Hepatocyte (in vitro differentiated cells): ENCODE measurements at places on chromosomes 5 and 9.

GRCh38 chr5:36369219-36369690 lies 67.6 kb upstream of the RANBP3L start:
- no peak for DNase-seq

DNA sequence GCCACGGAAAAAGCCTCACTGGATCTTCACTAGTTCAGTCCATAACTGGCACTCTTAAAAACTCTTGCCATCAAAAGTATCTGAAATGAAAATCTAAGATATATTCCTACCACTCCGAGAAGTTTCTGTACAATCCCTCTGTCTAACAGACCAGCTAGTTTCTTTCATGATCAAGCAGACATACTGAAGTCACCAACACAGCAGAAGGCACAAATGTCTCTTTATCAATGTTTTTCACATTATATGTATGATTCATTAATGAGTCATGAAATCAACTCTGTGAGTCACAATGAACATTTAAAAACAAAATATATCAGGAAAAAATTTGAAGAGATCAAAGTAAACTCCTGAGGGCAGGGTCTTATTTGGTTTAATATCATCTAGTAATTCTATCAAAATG lies 50.8 kb downstream of the F2R start:
- no peak for DNase-seq

DNA sequence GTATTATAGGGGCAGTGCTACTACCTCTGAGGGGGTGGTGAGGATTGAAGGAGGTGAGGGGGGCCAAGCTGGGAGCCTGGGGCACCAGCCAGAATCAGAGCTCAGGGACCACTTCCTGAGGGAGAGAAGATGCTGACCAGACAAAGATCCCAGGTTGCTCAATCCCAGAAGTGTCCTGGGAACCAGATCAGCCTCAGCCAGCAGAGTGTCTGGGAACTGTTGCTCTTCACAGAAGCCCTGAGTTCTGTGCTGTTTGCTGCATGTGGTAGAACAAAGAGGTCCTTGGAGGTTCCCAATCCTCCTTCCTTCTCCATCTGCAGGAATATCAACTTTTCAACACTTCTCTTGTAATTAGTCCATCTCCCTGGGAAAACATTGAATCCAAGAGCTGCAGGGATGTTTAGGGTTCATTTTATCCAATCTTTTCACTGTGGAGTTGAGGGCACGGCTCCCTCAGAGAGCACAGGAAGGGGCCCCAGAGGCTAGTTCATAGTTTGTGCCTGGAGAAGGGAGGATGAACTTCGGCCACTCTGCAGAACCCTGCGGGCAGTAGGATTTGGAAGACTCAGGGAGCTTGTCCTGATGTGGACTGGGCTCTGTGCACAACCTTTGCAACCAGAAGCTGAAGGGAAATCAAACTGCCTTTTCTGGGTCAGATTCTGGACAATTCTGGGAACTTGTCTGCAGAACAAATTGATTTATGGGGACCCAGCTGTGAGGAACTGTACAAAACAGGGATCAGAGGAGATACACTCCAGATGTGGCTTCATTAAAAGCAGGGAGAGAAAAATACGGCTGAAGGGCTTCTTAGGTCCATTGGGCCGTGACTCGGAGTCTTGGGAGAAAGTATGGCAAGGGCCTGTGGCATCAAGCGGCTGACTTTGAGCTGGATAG lies 57.1 kb downstream of the GALNT12 start:
- peak; percentile 27 for DNase-seq

GRCh38 chr5:16600397-16600796 lies 16.4 kb downstream of the RETREG1 start:
- DNase-seq, result peak; percentile 19

DNA sequence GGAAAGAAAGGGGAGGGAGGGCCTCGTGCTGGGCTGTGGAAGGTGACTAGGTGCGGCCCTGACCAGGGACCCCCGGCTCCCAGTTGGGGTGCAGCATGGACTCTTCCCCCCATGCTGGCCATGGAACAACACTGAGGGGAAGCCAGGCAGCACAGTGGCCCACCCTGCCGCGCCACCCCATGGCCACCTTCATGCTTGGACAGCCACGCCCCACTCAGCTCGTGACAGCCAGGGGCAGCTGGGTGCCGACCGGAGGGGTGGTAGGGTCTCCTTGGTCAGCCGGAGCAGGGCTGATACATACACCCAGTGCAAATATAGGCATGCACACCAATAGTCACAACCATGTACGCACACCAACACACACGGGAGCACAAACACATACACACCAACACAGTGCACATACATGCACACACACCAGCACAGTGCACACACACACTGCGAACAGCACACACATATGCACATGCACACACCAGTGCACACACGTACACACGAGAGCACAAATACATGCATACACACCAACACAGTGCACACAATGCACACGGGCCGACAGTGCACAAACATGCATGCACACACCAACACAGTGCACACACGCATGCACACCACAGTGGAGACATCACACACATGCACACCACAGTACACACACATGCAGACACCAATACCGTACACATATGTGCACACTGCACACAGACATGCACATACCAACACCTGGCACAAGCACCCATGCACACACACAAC lies 8.3 kb downstream of the SOHLH1 start:
- no peak for DNase-seq

DNA sequence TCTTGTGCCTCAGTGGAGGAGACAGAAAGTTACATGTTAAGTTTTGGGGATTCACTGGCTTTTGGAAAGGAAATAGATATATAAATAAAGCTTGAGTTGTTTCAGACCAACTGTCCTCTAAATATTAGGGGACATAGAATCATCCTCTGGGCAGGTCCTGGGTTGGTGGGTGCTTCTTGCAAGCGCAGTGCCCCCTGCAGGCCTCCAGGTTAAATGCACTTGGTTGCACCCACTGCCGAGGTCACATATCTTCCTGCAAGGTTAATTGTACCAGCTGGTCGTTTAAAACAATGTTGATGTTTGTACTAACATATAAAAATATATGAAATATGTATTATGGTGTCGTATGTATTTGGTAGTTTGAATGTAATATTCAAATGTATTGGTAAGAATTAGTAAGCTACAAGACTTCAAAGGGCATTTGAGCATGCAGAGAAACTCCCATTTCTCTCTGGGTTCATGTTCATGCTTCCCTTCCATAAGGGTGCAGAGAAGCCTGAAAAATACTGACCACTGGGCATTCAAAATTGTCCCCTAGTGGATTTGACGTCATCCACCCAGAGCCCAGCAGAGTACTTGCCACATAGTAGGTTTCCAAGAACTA lies 87.0 kb downstream of the ZNF618 start:
- DNase-seq, result peak; percentile 45

- DNase-seq, result no peak
Measured at GRCh38 chr9:93949694-93950449, 5.3 kb downstream of the BARX1 start.

DNA sequence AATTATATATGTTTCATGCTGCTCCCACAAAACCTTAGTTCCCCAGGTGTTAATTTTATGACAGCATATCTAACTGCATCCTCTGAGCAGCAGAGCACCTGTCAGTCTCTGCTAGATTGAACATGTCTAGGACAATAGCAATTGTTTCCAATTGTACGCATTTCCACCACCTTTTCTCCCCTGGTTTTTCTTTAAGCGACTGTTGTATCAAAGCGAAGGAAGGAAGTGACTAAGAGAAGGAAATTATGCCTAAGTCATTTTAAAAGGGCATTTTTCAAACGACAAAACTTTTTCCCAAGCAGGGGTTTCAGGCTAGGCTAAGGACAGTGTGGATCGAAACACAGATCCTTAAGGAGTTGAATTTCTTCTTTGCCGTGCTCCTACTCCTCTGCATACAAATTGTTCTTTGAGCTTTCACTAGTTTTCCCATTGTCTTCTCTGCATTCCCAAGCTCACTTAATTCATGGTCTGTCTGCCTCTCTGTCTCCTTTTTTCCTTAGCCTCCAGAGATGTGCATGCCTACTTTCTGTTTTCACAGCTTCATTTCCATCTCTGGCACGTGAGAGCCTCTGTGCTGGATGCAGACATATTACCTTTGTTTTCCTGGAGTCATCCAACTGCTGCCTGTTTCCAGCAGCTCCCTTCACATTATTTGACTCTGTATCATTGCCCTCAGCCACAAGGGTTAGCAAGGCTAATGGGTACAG lies 39.4 kb upstream of the STARD4 start:
- no peak for DNase-seq

GRCh38 chr9:114911167-114911821 lies 19.1 kb downstream of the TNFSF8 start:
- peak; percentile 68 for DNase-seq

GRCh38 chr5:108615216-108615615 lies 132.5 kb upstream of the FER start:
- DNase-seq, result no peak

- no peak for DNase-seq
Measured at GRCh38 chr5:81297531-81297930, 3.9 kb upstream of the ZCCHC9 start.

DNA sequence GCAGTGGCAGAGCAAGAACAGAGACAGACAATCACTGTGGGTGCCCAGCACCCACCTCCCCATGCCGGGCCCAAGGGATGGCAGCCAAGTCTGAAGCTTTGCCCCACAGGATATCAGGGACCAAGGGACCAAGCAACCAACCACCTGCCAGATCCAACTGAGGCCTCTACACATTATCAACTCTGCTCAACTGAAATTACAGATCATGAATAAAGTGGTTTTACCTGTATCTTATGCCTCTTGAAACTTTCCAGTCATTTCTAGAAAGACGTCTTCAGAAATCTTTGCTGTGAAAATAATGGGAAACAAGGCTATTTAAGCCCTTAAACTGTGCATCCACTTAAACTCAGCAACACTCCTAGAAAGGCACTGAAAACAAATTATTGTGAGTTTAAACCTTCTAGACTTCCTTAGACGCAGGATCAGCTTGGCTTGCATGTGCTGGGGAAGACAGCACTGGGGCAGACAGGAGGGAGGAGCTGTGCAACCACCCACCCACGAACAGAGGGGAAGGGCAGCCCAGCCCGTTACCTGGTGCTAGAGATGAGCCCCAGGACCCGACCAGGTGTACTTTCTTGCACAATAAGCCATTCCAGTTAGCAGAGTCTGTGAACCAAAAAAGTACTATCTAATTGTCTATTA lies 80.0 kb downstream of the SEMA4D start:
- DNase-seq, result no peak

DNA sequence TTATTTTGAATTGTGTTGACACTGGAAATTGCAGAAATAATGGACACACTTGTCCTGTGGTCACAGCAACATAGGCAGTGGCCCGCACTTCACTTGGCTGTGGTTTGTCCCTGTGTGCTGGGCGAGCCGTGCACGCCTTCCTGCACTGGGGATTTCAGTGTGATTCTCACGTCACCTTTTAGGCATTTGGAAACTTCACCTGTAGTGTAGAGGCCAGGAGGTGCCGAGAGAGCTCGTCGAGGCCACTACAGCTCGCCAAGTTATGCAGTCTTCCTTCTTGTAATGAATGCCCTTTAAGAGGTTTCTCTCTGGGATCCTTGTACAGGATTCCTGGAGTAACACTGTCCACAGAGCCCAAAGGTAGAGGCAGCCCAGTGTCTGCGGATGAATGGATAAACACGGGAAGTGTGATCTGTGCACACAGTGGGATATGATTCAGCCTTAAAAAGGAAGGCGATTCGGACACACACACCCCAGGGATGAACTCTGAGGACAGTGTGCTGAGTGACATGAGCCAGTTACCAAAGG lies 14.7 kb downstream of the TRAF2 start:
- DNase-seq, result no peak

- DNase-seq, result no peak
Measured at GRCh38 chr5:15601274-15601673, 101.3 kb downstream of the FBXL7 start.

DNA sequence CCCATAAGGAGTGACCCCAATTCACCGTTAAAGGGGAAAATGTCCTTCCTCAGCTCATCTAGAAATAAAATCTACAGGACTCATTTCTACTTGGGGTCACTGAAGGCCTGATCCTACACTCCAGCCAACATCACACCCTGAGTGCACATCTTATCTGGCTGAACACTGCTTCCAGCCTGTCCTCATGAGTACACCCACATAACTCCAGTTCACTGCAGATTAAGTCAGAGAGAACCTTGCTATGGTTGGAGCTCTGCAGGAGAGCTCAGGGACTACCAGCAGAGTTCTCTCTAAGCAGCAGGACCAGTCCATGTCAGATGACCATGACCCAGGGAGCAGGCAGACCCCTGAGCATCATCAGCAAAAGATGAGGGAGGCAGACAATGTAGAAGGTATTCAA lies 126.9 kb upstream of the MAP3K1 start:
- DNase-seq, result no peak

DNA sequence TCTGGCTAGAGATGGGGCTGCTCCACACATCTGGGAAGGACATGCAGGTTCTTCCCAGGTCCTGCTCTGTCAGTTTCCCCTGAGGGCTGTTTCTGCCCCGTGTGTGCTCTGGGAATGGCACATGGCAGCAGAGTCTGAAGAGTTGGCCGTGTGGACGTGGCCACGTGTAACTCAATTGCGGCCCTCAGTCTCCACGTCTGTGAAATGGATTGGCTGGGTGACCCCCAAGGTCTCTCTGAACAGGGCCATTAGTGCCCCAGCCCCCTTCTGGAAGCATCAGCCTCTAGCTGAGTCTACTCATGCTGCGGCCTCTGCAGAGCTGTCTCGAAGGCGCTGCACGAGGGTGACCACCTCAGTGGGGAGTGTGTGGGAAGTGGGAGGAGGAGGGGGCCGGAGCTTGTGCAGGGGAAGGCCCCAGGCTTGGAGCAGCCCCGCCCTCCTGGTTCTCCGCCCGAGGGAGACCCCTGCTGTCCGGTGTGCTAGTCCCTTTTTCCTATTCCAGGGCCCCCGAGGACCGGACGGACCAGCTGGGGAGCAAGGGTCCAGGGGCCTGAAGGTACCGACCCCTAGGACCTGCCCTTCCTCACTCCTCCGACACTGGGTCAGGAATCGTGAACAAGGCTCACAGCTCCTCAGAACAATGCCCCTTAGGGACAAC lies 58.9 kb upstream of the ORM1 start:
- DNase-seq, result no peak

GRCh38 chr5:145978708-145979107 lies 42.3 kb downstream of the SH3RF2 start:
- no peak for DNase-seq

- DNase-seq, result peak; percentile 90
Measured at GRCh38 chr9:126500600-126501382, 112.9 kb upstream of the LMX1B start.

GRCh38 chr9:68714416-68715180 lies 9.6 kb downstream of the PIP5K1B start:
- no peak for DNase-seq

- DNase-seq, result no peak
Measured at GRCh38 chr5:116237917-116238500, 153.2 kb downstream of the COMMD10 start.

DNA sequence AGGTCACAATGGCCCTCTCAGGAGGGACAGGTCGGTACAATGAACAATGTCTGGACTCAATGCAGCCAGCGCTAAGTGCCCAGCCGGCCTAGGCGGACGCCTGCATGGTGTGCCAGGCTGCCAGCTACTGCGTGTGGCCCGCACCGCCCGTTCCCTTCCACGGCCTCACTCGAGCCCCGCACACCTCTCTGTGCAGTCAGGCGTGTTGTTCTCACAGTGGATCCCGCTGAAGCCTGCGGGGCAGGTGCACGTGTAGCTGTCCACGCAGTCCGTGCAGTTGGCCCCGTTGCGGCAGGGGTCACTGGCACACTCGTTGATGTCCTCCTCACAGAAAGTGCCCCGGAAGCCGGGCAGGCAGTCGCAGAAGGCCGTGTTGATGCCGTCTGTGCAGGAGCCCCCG lies 26.7 kb upstream of the SEC16A start:
- no peak for DNase-seq

GRCh38 chr9:20417373-20418080 lies 204.8 kb downstream of the MLLT3 start:
- DNase-seq, result no peak

- DNase-seq, result no peak
Measured at GRCh38 chr5:19874811-19875210, 113.2 kb downstream of the CDH18 start.
